ENCODE measurements at places on chromosomes 5 and 9.

DNA sequence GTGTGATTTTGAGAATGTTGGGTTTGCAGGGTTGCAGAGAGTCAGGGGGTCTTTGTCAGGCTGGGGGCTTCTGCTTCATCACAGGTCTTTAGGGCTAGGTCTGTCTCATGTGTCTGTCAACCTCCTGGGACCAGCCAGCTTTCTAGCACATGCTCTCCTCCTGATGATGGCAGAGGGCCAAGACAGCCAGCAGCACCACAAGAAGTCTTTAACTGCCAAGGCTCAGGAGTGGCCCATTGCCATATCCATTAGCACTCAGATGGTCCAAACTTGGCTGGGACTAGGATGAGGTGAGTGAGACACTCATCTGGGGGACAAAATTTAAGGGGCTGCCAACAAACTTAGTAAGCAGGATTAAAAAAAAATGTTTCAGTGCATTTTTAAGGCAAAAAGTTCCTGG, 384.2 kb upstream of the CDH10 start:
- no peak for DNase-seq

- peak; percentile 19 for DNase-seq
These were observed 25.7 kb downstream of the PDGFRB start for GRCh38 chr5:150129813-150130492.

GRCh38 chr5:56321236-56321881, 88.2 kb upstream of the ANKRD55 start:
- DNase-seq = peak; percentile 46

- DNase-seq = no peak
These were observed 270.2 kb upstream of the BRINP1 start for GRCh38 chr9:119639287-119639955.

GRCh38 chr5:21574961-21575360, 1278.2 kb downstream of the CDH12 start:
- DNase-seq = no peak

GRCh38 chr5:72301557-72301956, 18.5 kb downstream of the MRPS27 start:
- no peak for DNase-seq

GRCh38 chr5:55564721-55565120, 30.0 kb upstream of the PLPP1 start:
- no peak for DNase-seq

- no peak for DNase-seq
These were observed 61.4 kb upstream of the SRP19 start for GRCh38 chr5:112799661-112800060.

DNA sequence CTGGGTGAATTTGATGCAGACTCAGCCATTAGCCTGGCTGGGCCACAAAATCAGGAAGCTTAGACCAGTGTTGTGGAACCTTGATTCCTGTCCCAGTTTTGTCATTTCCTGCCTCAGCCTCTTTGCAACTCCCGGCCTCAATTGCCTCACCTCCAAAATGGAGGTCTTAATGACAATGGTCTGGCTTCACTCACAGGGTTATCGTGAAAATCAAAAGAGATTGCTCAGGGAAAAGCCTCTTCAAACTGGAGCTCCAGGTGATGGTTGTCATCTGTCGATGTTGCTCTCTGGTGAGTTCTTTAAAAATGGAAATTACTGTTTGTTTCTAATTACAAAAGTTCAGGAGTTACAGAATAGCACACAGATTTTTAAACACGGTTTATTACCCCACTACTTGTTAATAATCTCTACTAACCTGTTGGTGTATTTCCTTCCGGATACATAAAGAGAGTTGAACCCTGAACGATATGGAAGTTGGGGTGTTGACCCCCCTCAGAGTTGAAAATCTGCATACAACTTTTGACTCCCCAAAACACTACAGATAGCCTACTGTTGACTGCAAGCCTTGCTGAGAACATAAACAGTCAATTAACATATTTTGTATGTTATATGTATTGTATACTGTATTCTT, 109.9 kb upstream of the CPEB4 start:
- DNase-seq = no peak

- DNase-seq = no peak
These were observed 1084.0 kb upstream of the CDH18 start for GRCh38 chr5:21071986-21072385.

- peak; percentile 40 for DNase-seq
These were observed 536 bp downstream of the FEM1C start for GRCh38 chr5:115544043-115544435.

DNA sequence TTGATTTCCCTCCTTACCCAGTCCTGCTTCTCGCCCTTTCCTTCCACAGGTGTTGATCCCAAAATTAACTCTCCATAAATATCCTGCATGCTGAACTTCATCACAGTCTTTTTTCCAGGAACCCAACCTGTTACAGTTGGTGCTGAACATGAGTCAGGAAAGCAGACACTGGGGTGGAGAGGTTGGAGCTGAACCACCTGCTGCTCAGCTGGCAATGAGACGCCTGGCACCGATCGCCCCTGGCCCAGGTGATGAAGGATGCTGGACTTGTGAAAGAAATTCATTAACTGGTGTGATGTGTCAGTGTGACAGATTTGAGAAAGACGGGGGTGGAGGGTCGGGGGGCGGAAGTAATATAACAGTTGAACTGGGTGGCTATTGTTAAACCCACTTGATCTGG, 30.6 kb downstream of the CPLX2 start:
- DNase-seq = no peak

- DNase-seq = no peak
These were observed 18.3 kb upstream of the ORM1 start for GRCh38 chr9:114304416-114305188.

GRCh38 chr9:18438300-18438925, 35.5 kb upstream of the ADAMTSL1 start:
- no peak for DNase-seq

DNA sequence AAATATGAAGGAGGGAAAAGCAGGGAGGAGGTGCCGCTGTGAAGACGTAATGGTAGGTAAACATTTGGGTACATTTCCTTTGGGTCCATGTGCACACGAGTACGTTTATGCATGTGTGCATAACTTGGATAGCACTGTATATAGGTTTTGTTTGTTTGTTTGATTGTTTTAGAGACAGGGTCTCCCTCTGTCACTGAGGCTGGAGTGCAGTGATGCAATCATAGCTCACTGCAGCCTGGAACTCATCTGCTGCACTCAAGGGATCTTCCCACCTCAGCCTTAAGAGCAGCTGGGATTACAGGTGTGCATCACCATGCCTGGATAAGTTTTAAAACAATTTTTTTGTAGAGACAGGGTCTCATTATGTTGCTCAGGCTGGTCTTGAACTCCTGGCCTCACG, 94.0 kb downstream of the THBS4 start:
- no peak for DNase-seq

DNA sequence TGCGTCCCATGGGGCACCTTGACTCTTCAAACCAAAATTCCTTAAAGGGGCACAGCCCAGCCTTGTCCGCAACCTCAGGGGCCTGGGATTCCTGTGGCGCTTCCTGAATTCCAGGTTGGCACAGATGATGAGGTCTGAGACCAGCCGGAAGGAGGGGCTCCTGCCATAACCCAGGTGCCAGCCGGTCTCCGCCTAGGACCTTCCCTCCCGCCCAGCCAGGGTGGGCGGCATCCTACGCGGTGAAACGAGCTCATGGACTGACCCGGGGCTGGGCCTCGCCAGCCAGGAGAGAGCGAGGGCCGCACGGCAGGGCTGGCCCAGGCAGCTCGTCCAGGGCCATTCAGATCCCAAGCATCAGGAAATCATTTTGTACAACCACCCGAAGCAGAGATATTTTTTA, 23.0 kb downstream of the AMBP start:
- no peak for DNase-seq

DNA sequence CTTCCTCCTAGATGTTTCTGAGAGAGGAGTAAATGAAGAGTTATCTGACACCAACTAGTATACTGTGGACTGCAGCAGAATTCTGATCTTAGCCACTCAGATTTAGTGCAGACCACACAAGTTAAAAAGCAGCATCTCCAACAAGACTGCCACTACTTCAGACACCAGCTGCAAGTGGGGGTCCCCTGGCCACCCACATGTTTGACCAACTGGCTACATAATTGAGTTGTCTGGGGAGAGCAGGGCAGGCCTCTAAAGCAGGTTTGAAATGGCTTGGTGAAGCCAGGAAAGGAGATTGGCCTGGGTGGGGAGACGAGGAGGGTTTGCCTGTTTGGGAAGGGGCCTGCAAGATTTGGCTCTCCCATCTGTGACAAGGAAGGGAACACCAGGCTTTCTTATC, 40.5 kb upstream of the FAM81B start:
- DNase-seq = no peak

DNA sequence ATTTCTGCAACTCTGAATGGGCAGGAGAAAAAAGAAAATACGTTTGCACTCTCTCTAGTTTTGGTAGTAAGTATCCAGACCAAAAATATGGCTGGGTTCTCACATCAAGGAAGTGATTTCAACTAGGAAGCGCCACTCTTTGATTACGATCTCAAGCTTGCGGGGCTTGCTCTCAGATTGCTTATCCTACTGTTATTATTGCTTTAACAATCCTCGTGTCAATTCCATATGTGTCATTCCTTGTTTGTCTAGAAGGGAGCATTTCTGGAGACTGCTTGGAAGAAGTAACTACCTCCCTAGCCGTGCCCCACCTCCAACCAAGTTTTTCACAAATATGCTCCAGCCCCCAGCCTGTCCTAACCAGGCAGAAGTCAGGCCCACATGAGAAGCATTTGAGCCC, 3.5 kb downstream of the PRUNE2 start:
- no peak for DNase-seq

GRCh38 chr9:74322661-74323314, 174.3 kb upstream of the RORB start:
- DNase-seq = no peak

DNA sequence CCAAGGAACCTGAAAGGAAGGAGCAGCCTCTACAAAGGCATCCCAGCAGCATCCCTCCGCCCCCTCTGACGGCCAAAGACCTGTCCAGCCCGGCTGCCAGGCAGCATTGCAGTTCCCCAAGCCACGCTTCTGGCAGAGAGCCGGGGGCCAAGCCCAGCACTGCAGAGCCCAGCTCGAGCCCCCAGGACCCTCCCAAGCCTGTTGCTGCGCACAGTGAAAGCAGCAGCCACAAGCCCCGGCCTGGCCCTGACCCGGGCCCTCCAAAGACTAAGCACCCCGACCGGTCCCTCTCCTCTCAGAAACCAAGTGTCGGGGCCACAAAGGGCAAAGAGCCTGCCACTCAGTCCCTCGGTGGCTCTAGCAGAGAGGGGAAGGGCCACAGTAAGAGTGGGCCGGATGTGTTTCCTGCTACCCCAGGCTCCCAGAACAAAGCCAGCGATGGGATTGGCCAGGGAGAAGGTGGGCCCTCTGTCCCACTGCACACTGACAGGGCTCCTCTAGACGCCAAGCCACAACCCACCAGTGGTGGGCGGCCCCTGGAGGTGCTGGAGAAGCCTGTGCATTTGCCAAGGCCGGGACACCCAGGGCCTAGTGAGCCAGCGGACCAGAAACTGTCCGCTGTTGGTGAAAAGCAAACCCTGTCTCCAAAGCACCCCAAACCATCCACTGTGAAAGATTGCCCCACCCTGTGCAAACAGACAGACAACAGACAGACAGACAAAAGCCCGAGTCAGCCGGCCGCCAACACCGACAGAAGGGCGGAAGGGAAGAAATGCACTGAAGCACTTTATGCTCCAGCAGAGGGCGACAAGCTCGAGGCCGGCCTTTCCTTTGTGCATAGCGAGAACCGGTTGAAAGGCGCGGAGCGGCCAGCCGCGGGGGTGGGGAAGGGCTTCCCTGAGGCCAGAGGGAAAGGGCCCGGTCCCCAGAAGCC, 30.8 kb downstream of the CD180 start:
- DNase-seq = peak; percentile 70

- no peak for DNase-seq
These were observed 95.0 kb downstream of the MACIR start for GRCh38 chr5:103353581-103353980.

- no peak for DNase-seq
These were observed 147.5 kb downstream of the CSNK1G3 start for GRCh38 chr5:123659495-123659894.

DNA sequence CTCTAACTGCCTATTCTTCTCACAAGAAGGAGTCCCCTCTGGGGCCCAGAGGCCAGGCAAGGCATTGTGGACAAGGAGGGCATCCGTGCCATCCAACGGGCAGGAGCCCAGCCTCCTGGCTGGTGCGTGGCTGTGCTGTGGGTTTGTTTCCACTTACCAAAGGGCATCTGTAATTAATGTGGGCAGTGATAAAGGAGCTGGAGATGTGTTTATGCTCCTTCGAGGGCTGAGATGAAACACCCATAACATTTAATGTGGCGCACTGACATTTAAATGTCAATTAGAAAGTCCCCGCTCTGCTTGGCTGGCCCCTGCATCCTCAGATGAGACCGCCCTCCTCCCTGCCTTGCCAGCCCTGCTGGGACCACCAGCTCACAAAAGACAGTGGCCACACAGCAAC, 57.1 kb downstream of the KCNIP1 start:
- DNase-seq = no peak

GRCh38 chr9:38421498-38422211, 2.6 kb downstream of the IGFBPL1 start:
- no peak for DNase-seq

DNA sequence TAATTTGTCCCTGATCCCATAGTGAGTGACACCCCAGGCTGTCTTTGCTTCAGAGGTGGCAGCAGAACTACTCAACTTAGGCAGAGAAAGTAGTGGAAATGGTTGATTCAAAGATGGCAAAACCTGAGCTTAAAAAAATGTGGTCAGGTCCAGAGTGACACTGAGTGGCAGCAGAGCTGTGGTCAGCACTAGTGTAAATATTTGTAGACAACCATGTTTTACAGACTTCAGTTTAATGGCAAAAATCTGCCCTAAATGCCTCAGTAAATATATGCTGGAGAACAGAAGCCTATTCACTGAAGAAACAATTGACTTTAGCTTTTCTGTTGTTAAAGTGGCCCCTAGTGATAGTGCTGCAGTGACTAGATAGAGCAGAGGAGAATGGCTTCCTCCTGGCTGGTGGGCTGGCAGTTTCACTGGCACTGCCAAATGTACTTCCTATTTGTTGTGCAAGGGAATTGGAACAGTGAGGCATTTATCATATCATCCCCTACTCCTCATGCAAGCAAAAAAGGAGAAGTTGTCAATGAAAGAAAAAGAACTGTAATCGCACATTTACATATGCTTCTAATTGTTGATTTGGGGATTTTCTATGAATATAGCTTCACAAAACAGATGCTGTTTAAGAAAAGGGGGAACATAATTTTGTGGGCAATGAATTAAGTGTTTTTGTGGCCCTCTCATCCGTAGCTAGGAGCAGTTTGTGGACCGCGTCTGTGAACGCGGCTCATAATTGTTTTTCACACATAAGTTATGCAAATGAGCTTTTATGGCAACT, 12.0 kb downstream of the PBX3 start:
- no peak for DNase-seq

GRCh38 chr5:60092671-60093422, 199.3 kb upstream of the PDE4D start:
- DNase-seq = no peak

DNA sequence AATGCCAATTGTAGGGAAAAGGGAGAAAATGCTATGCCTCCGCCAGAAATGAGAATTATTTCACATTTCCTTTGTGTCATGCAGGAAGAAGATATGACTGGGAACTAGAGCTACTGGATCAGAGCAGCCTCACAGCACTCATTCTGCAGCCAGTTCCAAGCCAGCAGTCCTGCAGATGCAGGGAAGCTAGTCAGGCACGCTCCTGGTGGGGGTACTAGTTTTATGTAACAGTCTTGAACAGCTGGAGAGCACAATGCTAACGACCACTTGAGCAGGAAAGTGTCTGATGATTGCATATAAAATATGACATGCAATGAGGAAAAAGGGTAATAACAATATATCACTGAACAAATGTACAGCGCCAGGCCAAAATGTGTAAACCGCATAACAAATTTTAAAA, 21.7 kb downstream of the CDH10 start:
- no peak for DNase-seq

- DNase-seq = no peak
These were observed 324.1 kb upstream of the GRAMD2B start for GRCh38 chr5:126099077-126099476.

- DNase-seq = no peak
These were observed 63.5 kb upstream of the GARNL3 start for GRCh38 chr9:127201071-127201541.
